ENCODE measurements at places on chromosomes 4 and X.
A peak's percentile ranks its signal among the peaks of the same experiment; 100 is the strongest.

- no peak for DNase-seq
These were observed 31.6 kb upstream of the PPARGC1A start for GRCh38 chr4:23921447-23921845.

DNA sequence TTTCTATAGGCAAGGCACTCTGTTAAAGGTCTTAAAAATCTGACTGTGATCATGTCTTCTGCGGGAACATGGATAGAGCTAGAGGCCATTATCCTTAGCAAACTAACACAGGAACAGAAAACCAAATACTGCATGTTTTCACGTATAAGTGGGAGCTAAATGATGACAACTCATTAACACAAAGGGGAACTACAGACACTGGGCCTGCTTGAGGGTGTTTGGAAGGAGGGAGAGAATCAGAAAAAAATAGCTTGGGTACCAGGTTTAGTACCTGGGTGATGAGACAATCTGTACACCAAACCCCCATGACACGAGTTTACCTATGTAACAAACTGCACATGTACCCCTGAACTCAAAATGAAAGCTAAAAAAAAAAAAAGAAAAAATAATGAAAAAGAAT is 12.1 kb downstream of the SLC7A11 start:
- no peak for DNase-seq

DNA sequence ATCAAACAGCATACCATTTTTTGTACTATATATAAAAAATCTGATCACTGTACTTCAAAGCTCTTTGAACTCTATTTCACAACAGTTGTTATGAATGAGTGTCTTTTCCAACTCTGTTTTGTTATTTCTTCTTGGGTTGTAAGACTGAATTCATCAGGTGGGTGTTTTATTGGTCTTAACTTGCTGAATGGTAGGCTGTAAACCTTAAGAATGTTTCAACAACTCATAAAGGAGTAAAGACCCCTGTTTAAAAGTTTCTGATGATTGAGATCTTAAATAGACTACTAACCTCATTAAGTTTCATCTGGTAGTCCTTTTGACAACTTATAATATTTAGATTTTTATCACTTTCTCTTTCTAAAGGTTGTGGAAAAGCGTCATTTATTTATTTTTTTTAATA is 18.4 kb upstream of the STAG2 start:
- no peak for DNase-seq

DNA sequence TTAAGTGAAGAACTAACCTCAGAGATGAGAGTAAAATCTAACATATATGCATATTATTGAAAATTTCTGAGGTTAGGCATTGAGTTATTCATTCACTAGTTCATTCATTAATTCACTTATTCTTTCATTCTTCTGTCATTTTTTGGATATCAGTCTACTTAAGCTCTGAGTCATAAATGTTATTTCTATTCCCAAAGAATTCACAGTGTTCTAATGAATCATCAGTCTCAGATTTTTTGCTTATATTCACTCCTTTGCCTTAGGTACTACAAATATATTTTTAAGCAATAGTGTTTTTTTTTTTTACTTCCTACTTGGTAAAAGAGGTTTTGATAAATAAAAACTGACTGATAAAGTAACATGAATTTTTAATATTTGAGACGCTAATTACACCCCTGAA is 95.2 kb upstream of the DKK2 start:
- DNase-seq: no peak

GRCh38 chr4:20364969-20365368 is 113.3 kb downstream of the SLIT2 start:
- no peak for DNase-seq

DNA sequence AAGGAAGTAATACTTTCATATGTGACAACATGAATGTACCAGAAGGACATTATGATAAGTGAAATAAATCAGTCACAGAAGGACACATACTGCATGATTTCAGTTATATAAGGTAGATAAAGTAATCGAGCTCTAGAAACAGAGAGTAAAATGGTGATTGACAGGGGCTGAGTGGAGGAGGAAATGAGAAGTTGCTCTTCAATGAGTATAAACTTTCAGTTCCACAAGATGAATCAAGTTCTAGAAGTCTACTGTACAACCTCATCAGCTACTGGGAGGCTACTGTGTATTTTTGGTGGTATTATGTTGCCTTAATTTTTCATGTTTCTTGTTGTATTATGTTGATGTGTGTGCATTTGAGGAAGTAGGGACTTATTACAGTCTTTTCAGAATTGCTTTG is 270.9 kb upstream of the GRIA3 start:
- DNase-seq: no peak

DNA sequence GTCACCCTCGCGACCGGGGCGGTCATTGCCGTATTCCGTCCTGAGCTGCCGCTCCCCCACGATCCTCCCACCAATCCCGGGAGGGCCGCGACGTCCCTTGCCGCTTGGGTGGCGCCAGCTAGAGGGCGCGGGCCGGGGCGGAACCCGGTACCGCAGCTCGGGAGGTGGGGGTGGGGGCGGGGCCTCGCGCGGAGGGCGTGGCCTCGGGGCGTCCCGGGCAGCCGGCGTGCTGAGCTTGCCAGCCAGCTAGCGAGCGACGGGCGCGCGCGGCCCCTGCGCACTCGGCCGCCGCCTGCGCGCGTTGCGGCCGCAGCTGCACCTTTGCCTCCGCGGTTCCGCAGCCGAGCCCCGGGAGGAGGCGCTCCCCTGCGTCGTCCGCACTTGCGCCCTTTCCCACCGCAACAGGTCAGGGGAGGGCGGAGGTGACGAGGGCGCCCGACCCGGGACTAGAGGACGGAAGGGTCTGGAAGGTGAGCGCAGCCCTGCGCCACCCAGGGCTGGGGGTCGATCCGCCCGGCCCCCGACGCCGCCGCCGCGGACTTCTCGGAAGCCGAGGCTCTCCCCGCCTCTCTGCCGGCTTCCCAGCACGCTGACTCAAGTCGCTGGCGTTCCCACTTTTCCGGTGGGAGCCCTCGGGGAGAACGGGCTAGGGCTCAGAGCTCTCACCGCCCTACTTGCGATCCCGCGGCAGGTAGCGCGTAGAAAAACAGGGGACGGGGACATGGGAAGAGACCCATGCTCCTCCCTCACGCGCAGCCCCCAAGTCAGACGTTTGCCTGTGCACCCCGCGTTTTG is at the start of gene AFF1:
Gene AFF1, plus strand, starts transcription at position 241 of the 795 bp plus-strand sequence. CDS start 13,523 bp downstream, outside the sequence.
- DNase-seq: peak; percentile 94

DNA sequence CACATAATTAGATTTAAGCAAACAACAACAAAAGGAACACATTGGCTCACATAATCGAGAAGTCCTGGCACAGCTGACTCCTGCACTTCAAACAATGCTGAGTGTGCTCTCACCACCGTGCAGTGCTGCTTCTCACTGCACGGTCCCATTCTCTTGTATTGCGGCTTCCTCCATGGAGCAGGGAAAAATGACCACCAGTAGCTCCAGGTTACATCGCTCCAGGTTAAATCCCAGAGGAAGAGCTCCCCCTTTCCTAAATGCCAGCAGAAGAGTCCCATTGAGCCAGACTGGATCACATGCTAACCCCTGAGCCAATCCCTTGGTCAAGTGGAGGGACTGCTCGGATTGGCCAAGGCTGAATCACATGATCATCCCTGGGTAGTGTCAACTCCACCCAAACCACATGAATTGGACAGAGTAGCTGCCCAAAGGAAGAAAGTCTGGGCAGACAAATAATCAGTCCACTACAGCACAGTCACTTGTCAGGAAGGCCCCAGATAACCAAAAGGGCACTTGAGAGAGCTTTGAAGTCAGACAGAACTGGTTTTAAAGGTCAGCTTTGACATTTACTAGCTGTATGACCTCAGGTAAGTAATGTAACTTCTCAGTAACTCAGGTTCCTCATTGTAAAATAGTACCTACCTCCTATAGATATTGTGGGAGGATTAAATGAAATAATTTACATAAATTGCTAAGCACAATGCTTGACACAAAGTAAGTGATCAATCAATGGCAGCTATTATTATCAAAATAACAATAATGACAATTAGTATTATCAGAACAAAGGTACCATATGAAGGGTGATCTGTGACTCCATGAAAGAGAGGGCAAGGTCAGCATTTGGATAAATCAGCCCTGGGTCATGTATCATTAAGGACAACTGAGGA is 14.3 kb downstream of the TEC start:
- DNase-seq: peak; percentile 63

DNA sequence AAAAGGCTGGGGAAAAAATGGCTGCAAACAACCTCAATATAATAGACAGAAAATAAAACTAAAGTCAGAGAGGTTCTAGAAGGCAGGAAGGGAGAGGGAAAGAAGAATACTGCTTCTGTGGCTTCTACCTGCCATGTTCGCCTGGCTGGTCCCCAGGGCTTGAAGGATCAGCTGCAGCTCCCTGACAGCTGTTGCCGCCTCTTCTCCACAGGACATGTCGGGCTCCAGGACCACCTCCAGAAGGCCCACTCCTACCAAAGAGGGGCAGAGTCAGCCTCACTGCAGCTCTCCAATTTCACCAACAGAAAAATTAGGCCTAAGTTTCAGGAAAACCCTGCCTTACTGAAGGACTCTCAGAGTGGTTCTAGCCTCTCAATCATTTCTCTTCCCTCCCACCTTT is 44.9 kb downstream of the GATB start:
- no peak for DNase-seq

DNA sequence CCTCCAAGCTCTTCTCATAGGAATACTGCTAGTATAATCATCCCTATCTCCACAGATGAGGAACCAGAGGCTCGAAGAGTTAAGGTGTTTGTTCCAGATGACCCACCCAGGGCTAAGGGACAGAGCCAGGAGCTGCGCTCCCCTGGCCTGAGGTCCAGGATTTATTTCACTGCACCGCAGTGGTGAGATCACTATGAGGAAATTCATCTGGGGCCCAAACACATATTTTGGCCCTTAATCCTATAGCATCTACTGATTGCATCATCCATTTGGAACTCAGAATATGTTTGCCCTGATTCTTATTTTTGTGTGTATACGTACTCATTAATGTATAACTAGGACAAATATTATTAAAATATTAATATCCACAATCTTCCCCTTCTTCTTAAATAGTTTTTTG is 100.1 kb upstream of the RBPJ start:
- DNase-seq: no peak

- DNase-seq: no peak
These were observed 541 bp upstream of the FIP1L1 start for GRCh38 chr4:53376900-53377299.

DNA sequence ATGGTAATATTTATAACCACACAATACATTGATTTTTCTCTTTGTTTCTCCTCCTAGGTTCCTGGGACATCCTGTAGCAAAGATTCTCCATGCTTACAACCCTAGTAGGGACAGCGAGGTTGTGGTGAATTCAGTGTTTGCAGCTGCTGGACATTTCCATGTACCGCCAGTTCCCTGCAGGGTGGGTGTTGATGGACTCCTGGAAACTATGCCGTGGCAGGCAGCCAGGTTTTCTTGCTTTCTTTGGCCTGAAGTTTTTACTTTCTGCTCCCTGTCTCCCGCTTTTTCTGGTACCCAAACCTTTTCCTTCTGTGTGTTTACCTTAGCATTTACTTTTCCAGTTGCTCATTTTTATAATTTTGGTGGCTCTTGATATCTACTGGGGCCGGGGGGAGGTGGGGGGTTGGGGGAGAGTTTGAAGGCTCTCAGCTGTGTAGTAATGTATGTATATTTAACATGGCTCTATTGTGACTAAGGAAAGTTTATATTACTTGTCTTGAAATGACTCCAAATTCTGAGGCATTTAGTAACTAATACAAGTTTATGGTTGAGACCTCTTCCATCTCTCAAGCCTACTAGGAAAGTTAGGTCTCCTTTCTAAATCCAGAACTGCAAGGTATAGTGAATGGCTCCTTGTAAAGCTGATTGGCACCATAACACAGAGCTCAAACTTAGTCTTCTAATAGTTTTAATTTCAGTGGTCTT is 89.7 kb downstream of the TMEM131L start:
- peak; percentile 89 for DNase-seq

- no peak for DNase-seq
These were observed 5.9 kb upstream of the PLA2G12A start for GRCh38 chr4:109735566-109736365.

GRCh38 chr4:172650758-172651530 is 517.7 kb upstream of the GALNT7 start:
- no peak for DNase-seq

DNA sequence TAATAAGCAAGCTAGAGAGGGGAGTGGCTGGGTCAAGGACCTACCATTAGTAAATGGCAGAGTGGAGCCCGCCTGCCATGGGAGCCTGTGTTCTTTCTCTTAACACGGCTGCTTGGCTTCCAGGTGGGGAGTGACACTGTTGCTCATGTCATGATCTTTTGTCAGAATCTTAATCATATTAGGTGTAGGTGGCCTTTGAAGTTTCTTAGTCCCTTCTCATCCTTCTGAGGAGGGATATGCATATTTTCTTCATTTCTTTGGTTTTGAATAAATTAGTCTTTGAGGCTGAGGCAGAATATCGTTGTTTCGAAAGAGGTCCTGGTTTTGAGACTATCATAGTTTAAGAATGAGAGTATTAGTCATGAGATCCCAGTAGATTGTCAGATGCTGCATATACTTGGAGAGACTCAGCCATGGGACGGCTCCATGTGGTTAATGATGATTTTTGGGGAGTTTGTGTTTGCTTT is 28.9 kb downstream of the SNX25 start:
- no peak for DNase-seq

GRCh38 chrX:39730662-39731329 is 367.0 kb downstream of the BCOR start:
- peak; percentile 59 for DNase-seq

DNA sequence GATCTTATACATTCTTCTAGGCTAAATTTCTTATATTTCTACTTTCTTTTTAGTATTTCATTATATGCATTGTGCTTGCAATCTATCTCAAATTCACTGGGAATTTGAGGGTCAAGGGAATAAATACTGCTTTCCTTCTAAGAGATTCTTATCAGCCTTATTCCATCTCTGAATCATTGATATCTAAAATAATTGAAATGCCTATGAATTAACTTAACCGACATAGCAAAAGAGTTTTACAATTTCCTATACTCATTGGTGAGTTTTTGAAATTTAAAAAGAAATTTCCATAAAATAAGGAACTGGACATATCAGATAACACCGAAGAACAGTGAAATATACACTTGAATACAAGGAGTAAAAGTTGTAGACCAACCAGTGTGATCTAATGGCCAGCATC is 373.7 kb downstream of the NAF1 start:
- DNase-seq: no peak

GRCh38 chr4:18401425-18401824 is 379.9 kb upstream of the LCORL start:
- no peak for DNase-seq

DNA sequence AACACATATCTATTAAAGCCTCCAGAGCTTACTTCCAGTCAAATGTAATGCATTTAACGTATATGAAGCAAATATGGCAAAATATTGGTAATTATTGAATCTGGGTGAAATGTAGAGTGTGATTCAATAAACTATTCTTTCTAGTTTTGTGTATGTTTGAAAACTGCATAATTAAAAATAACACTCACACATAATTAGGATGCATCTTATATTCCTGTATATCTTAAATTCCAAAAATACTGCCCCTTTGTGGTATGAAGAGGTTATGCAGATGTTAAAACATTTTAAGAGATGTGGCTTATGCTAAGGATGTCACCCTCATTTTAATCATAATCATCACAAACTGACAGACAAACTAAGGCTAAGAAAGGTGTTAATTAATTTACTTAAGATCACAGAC is 182.9 kb downstream of the COX18 start:
- no peak for DNase-seq

GRCh38 chrX:13755254-13755653 is 20.7 kb downstream of the OFD1 start:
- DNase-seq: no peak

- DNase-seq: no peak
These were observed 16.6 kb upstream of the PITX2 start for GRCh38 chr4:110639207-110640090.

GRCh38 chrX:154349359-154349935 is 25.0 kb downstream of the FLNA start:
- no peak for DNase-seq
